ENCODE measurements at places on chromosomes 4 and X.
A peak's percentile ranks its signal among the peaks of the same experiment; 100 is the strongest.

DNA sequence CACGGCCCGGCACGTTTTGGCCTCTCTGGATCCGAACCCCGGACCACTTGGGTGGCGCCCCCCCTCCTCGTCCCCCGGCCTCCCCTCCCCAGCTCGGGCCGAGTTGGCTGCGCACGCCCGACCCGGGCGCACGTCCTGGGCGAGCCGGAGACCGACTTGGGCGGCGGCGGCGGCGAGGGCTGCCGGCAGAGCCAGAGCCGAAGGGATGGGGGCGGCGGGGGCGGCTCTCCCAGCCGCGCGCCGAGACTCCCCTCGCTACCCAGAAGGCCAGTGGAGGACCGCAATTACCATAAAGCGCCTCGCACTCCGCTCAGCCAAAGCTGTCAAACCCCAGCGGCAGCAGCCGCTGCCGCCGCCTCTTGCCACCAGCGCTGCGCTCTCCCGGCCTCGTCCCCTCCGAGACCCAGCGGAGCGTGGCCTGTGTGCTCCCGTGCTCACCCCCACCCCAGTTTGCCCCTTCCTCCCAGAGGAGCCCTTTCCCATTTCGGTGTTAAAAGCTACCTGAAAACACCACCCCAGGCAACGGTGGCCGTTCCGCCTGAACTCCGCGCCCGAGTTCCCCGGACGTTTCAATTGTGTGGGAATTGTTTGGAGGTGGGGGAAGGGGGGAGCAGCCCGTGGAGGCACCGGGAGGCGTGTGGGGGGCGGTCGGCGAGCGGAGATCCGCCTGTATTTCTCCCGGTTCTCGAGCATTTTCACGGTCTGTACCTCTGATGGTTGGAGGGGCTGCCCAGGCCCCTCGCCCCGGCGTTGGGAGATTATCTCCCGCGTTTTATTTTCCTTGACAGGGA, 701 bp upstream of the BCOR start:
- DNase-seq = peak; percentile 50

DNA sequence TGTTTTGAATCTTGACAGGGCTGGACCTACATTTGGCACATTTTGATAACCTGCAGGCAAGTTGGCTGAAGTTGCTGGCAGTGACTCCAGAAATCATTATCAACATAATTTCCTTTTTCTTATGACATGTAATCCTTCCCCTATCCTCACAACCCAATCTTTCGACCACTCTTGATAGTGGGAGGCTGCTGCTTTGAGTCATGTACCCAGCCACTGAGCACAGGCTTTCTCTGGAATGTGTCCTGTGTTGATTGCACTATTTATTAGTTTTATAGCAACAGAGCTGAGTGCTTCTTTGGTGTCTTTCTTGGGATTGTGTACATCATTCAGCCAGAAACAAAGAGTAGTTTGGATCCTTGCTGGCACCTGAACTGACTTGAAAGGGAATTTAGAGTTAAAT, 183.1 kb upstream of the LEF1 start:
- no peak for DNase-seq

DNA sequence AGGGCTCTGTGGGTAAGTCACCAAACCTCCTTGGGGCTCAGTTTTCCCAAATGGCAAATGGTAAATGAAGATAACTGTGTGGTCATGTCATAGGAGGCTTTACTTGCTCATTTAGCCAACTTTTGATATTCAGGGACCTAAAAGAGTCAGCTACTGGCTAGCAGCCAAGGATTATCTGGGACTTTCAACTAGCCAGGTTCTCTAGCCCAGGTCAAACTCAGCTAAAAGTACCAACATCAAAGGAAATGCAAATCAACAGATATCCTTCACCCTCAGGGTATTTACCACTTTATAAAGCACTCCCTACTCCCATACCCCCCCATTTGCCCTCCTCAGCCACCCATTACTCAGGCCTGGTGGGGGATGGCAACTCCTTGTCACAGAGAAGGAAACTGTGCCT, 7.5 kb downstream of the AMER1 start:
- DNase-seq = no peak

DNA sequence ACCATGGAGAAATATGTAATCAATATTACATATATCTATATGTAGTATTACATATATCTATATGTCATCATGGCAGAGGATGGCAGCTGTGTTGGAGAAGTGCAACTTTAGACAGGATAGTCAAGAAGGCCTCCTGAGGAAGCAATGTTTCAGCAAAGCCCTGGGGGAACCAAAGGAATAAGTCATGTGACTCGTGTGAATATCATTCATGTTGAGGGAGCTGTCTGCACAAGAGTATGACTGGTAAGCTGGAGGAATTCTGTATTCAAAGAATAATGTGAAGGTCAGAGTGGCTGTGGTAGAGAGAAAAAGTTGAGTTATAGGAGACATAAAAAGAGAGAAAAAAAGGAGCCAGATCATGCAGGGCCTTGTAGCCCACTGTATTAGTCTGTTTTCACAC, 92.9 kb upstream of the EDNRA start:
- DNase-seq = no peak

DNA sequence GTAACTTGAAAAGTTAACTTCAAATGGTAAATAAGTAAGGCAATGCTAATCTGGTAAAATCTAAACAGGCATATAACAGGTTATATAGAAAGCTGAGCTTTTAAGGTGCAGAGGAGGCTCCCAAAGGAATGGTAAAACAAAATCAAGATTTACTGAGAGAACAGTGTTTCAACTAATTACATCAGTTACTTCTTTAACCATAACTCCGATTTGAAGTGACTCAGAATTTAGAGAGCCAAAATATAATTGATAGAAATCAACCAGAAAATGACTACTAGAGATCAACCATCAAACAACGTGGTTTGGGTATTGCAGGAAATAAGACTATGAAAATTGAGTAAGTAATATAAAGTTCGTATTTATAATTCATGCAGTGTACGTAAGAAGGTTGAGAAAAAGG, 6.9 kb downstream of the G3BP2 start:
- DNase-seq = no peak

- DNase-seq = no peak
These were observed 133.8 kb downstream of the LDB2 start for GRCh38 chr4:16764622-16765021.

DNA sequence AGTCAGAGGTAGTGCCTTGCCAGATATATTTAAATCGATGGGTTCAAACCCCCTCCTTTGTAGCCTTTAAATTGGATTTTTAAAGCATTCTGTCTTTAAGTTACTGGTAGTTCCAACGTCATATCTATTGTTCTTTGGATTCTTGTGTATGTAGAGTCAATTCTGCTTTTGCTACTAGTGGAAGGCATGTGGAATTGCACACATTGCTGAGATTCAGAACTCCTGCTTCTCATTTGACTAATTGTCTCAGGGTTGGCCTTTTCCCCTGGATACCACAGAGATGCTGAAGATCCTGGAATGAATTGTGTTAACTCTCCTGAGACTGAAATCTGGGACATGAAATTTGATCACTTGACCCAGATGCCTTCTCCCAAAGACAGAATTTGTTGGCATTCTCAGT, 328.3 kb upstream of the RPS6KA3 start:
- no peak for DNase-seq

DNA sequence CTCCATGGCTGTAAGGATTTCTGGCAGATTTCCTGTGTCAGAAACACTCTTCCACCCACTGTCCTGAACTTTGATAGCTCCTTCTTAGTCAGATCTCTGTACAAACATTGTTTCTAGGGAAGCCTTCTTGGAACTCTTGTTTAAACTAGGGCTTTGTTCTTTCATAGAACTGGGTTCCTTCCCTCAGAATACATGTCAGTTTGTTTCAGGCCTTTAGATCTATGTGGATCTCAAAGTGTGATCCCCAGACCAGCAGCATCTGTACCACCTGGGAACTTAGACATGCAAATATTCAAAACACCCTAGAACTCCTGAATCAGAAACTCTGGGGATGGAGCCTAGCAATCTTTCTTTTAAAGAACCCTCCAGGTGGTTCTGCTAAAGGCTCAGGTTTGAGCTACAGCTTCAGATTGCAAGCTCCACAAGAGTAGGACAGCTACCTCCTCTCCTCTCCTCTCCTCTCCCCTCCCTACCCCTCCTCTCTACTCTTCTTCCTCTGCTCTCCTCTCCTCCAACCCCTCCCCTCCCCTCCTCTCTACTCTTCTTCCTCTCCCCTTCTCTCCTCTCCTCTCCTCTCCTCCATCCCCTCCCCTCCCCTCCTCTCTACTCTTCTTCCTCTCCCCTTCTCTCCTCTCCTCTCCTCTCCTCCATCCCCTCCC, 12.7 kb downstream of the RASSF6 start:
- DNase-seq = no peak

DNA sequence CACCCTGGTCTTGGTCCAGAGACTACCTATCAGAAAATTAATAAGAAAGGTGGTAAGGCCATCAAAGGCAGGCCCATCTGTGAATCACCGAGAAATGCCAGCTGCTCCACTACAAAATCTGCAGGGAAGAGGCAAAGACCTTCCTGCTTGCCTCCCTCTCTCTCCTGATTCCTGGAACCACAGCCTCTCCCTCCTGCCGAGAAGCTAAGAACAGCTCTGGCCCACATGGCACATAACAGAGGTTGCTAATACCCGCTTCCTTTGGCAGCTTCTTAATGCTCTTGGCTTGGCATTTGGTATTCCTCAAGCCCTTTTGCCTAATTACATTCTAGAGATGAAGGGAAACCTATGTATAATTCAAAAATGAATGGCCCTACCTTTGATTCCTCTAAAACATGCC, 32.9 kb downstream of the RAI2 start:
- no peak for DNase-seq

- DNase-seq = no peak
These were observed 56.5 kb downstream of the SORBS2 start for GRCh38 chr4:185755451-185755850.

GRCh38 chr4:145822181-145822580, 116.4 kb downstream of the ZNF827 start:
- no peak for DNase-seq

GRCh38 chrX:101219864-101220346, 319 bp downstream of the DRP2 start:
- peak; percentile 5 for DNase-seq

DNA sequence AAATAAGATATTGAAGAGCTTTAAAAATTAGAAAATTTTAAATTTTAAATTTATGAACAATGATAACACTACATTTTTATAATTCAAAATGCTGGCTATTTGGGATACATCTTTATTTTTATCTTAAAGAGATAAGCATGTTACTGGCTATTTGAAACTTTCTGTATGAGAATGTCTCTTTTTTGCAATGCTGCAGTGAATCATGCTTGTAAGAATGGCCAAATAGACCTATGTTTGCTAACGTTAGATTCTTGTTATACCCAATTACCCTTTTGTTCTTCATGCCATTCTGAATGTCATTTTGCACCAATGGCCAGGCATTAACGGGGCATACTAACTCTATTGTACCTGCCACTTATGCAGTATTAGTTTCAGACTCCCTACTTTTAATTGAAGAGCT, 49.5 kb downstream of the SLIT2 start:
- no peak for DNase-seq

- no peak for DNase-seq
These were observed 543.5 kb downstream of the GABRG1 start for GRCh38 chr4:45580334-45580733.
